ENCODE measurements at places on chromosomes 5 and 9.
A peak's percentile ranks its signal among the peaks of the same experiment; 100 is the strongest.

DNA sequence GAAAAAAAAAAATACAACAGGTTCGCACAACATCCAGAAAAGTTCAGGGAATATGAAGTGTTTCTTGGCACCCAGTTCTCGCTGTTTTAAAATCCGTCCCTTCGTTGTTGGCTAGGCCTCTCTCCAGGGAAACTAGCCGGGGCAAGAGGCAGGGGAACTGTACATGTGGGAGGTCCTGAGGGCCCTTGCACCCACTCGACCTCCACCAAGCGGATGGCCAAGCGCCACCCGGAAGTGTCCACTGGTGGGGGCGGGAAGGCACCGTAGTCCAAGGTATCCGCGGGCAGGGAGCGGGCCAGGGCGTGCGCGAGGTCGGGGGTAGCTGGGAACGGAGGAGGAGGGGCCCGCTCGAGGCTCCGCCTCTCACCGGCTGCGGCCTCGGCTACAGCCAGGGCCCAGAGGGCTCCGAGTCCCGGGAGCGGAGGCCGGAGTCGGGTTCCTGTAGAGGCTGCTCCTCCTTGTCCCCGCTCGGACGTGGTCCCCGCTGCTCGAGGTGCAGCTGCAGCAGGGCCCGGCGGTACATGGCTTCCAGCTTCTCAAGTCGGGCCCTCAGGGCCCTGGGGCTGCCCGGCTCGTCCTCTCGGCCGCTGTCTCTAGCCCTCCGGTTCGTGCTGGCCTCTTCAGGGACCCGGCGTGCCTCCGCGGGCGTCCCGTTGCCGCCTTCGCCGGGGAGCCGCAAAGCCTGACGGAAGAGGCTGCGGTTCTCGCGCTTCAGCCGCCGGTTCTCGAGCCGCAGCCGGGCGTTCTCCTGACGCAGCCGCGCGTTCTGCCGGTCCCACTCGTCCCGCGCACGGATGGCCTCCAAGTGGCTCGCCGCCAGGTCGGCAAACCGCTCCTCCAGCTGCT lies 720 bp downstream of the TUSC1 start:
- peak; percentile 29 for DNase-seq

- DNase-seq = no peak
Observed at GRCh38 chr9:20395651-20396050, 226.6 kb downstream of the MLLT3 start.

DNA sequence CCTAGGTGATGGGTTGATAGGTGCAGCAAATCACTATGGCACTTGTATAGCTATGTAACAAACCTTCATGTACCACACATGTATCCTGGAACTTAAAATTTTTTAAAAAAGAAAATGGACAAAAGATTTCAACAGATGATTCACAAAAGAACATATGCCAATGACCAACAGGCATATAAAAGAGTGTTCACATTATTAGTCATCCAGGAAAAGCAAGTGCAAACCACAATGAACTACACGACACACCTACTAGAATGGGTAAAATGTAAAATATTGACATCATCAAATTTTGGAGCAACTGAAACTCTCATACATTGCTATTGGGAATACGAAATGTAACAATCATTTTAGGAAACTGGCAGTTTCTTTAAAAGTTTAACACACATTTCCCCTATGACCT lies 109.9 kb downstream of the YIPF5 start:
- no peak for DNase-seq

GRCh38 chr9:69452110-69452782 lies 127.2 kb downstream of the ENTREP1 start:
- DNase-seq = no peak

DNA sequence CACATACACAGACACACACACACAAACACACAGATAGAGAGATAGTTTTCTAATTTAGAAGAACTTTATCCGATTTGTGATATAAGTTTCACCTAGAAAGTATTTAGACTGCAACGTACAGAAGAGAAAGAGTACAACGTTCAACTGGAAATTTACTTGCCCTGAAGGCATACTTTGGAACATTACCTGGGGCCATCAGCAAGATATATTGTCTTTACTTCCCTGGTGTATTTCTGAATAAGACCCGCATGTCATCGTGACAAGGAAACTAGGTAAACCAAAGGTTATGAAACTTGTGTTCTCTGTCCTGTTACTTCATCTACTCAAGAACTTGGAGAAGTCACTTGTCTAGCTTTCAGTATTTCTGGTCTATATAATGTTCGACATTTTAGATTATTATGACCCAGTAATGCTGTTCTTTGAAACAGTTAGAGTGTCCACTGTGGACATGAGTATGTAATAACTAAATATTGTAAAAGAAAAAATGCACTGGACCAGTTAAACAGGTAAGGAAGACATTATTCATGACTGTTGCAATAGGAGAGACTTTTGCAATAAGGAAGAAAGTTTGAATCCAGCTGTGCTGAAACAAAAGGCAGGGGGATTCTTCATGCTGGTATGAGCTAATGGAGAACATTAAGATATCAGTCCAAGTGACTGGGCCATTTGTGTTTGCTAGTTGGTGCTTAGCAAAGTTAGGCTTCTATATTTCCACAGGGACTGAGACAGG lies 1791.1 kb downstream of the MAT2B start:
- no peak for DNase-seq

DNA sequence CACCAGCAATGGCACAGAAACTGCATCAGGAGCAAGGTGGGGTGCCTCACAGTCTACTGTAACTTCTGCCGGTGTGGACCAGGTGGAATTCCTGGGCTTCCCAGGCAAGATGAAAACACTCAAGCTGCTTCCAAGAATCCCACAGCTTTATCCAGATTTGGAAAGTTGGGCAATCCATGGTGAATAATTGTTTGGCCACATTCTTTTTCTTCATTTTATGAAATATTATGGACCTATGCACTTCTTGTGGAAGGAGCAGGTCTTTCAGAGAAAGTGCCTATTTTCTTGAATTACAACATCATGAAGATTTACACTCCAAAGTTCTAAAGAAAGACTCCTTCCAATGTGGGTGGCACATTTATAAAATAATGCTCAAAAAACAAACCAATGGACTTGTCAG lies 503.6 kb downstream of the SEMA5A start:
- no peak for DNase-seq

DNA sequence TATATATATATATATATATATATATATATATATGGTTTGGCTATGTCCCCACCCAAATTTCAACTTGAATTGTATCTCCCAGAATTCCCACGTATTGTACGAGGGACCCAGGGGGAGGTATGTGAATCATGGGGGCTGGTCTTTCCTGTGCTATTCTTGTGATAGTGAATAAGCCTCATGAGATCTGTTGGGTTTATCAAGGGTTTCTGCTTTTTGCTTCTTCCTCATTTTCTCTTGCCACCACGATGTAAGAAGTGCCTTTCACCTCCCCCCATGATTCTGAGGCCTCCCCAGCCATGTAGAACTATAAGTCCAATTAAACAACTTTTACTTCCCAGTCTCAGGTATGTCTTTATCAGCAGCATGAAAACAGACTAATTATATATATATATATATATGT lies 52.3 kb upstream of the ADAMTS2 start:
- no peak for DNase-seq

DNA sequence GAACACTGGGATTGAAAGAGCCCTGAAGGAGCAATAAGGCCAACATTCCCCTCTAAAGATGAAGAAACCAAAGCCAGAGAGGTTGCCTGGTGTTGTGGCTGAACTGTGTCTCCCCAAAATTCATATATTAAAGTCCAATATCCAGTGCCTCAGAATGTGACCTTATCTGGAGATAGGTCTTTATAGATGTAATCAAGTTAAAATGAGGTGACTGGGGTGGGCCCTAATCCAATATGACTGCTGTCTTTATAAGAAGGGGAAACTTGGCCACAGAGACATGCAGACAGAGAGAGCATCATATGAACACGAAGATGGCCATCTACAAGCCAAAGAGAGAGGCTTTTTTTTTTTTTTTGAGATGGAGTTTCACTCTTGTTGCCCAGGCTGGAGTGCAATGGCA lies 66.9 kb upstream of the PLPP1 start:
- DNase-seq = no peak

GRCh38 chr5:31007672-31008071 lies 185.8 kb upstream of the CDH6 start:
- DNase-seq = no peak

GRCh38 chr5:79851391-79851863 lies 139.6 kb downstream of the MTX3 start:
- DNase-seq = no peak

DNA sequence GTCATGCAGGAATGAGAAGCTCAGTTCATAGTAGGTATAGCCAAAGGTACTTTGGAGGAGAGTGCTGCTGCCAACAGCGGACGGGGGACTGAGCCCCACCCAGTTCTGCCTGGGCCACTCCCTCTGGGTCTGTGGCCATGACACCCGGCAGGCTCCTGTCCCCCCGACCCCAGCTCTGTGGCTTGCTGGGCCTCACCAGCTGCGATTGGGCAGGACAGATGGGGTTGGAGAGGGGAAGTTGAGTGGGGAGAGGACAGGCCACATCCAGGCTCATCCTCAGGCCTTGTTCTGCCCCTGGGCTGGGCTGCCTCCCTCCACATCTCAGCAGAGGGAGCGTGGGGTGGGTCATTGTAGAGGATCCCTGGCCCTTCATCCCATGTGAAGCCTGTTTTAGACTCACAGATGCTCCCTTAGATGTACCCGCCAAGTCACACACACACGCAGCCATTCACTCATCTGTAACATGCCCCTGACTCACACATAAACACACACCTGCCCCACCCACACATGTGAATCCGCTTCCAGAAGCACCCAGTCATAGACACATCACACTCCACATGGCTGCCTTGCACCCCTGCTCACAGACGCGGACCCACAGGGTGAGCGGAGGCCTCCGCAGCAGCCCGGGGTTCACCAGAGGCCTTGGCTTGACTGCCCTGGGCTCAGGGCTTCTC lies 48.8 kb downstream of the NTNG2 start:
- DNase-seq = no peak

- DNase-seq = no peak
Observed at GRCh38 chr5:154179846-154180710, 10.5 kb upstream of the GALNT10 start.

DNA sequence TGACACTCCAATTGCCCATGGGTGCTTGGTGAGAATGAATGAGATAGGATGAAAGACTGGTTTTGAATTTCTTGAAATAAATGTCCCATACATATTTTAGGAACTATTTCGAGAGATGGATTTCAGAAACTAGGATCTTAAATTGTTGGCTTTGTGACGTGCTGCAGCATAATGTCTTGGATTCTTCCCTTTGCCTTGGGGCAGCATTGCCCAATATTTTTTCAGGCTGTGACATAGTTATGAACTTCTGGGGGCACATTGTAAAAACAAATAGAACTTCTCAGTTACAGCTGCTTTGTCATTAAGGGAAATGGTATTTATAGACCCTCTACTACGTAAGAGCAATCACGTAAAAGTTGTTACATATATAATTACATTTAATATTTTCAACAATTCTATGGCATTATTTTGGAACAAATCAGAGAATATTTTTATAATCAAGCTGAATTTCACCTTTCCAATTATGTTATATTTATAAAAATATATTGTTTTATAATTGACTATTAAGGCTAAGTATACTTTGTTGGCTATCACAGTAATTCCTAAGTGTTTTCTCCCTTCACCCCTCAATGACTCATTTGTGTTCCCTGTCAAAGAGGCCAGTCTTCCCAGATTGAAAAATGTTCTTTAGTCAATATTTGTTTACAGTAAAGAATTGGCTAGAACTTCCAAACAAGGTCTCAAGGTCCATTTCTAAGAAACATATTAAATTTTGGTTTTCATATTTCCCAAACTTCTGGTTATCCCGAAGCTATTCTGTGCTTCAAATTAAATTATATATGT lies 1388.3 kb upstream of the ACO1 start:
- no peak for DNase-seq
